ENCODE measurements at places on chromosomes 6 and 20. TPM values are rescaled to one million over a fixed set of nuclear protein-coding genes. Genes with fewer than 3 reads are reported as not detected.

Gene ELOVL2
- polyA plus RNA-seq: 10.7 TPM

Gene HTR1E
- polyA plus RNA-seq: 0.93 TPM

Gene FGD2
- 1.3 TPM for polyA plus RNA-seq

Gene IL17F
- 0.56 TPM for polyA plus RNA-seq

Gene CFAP61
- polyA plus RNA-seq: 3.3 TPM

Gene TRIM31
- not detected for polyA plus RNA-seq

Gene PRKN
- polyA plus RNA-seq: 8.1 TPM

DNA sequence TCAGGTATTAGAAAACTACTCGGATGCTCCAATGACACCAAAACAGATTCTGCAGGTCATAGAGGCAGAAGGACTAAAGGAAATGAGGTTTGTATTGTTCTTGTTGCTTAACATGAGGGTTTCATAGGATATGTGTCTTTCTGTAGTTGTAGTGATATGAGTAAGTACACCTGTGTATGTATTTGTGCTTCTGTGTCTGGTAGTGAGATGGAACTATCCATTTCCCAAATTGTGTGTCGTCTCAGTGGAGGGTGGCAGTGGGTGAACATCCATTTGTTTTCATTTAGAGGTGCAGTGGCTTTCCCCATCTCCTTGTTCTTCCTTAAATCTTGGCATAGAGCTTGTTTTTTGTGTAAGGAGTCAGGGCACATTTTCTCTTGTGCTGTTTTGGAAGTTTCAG, 8.2 kb downstream of the ASXL1 start:
- DNase-seq: no peak

DNA sequence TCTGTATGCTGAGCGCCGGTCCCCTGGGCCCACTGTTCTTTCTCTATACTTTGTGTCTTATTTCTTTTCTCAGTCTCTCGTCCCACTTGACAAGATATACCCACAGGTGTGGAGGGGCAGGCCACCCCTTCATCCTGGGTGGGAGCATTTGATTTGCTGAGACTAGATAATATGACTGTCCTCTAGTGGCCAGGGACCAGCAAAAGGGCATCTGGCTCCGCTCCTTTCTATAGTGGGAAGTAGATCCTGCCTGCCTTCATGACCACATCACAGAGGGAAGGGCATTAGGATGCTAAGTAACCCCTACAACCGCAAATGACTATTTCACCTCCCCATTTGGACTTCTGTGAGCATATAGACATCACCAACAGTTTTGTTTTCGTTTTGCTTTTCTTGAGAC, 64.5 kb downstream of the TRMT6 start:
- no peak for DNase-seq

GRCh38 chr6:87902383-87902782, 145.3 kb upstream of the SPACA1 start:
- DNase-seq: no peak

- DNase-seq: no peak
These were observed 105.9 kb downstream of the HIVEP2 start for GRCh38 chr6:142838821-142839685.

- DNase-seq: no peak
These were observed 11.8 kb upstream of the CCN5 start for GRCh38 chr20:44703183-44703925.

Data from renal cortex interstitium (tissue), 15 donors.